ENCODE measurements at places on chromosomes 5 and 9.

- DNase-seq, result no peak
Measured at GRCh38 chr5:125056671-125057485, 310.4 kb upstream of the ZNF608 start.

DNA sequence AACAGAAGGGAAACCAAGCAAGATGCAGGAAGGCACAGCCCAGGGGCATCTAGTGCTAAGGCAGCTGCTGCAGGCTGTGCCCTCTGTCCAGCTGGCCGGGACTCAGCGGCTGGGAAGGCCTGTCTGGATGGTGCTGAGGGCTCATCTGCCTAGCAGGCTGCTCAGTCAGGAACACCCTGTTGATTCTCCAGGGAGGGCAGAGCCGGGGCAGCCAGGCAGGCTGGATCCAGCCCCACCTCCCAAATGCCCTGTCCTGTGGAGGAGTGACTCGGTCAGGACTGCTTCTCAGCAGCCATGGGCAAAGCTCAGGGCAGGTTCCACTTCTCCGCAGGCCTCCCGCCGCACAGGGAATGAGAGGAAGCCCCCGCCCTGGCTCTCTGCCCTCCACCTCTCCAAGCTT, 7.8 kb upstream of the LCN9 start:
- DNase-seq, result no peak

DNA sequence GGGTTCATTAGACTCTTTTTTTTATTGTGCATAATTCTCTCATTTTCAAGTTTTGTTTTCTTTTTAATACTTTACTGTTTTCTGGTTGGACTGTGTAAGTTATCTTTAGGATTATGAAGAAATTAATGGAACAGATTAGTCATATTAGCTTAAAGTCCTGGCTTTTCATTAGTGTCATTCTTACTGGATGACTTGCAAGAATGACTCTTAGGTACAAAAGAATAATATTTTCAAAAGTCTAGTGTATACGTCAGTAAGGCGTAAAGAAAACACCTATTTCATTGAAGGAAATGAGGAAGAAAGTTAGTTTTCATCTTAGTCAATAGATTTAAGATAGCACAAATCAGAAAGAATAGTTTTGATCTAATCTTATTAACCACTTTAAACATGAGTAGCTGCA, 20.4 kb downstream of the UHRF2 start:
- DNase-seq, result no peak

DNA sequence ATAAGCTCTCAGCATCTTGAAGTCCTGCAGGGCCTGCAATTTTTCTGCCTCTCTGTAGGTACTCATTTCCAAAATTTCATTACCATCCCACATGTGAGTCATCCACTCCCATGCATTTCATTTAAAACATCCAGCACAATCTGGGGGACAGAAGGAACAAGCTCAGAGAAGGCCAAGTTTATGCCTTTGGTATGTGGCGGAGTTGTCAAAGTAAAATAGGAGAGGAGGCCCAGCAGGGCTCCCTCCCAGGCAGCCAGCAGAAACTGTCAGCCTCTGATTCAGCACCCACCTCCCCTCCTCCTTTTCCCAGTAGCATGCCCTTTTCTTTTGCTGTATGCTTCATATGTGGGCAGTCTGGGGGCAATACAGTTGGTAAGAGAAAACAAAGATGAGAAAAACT, 126.4 kb upstream of the ZNF366 start:
- DNase-seq, result no peak

DNA sequence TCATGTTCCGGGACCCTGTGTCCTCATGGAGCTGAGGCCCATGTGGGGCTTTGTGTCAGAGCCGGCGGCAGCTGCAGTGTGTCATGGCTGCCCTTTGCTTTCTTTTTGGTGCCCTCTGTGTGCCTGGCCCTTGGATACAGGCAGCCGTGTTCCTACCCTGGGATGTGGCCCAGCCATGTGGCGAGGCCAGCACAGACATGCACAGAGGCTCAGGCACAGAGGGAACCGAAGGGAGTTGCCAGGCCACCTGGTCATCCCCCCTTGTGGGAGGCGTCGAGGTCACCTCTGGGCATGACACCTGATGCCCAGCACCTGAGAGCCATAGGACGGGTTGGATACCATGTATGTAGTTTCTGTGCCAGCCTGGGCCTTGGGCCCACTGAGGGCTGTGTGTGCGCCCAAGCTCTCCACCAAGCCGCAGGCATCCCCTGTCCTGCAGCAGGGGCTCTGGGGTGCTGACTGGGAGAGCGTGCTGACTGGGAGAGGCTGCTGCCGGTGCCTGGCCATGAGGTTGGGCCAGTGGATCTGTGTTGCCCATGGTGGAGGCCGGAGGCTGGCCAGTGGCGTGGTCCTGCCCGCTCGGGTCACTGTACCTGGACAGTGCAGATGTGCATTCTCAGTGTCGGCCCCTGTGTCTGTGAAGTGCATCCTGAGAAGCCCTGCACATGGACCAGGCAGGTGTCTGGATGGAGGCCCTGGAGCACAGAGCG, 4.8 kb downstream of the NKD2 start:
- DNase-seq, result no peak

DNA sequence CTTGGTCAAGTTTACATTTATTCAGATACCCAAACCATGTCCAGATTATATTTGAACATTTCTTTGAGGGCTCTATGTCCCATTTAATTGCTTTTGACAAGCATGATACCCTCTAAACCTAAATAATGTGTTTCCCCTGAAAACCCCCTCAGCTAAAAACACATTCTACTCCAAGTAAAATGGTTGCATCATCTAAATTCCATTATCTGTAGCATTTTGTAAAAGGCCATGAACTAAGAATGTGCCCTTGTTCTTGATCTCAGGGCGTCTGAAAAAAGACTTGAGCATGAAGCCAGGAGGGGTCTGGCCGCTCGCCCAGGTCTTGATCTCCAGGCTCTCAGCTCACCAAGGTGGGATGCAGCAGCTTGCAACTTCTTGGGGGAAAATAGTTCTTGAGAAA, 53.5 kb upstream of the ERCC6L2 start:
- no peak for DNase-seq

DNA sequence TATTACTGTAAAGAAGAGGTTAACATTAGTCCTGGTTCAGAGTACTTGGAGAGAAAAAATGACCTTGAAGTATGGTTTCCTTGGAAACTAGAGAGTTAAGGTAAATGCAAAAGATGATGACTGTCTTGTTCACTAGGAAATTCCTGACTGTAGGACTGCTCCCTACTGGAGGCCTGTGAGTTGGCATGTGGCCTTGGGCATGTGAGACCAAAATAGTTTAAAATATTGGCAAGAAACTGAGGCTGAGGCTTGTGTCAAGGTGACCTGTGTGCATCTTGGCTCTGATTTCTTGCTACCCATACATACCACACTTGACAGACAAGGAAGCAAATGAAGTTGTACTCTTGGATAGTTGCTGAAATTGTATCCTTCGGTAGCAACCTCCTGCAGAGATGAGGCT, 96.5 kb downstream of the TARS1 start:
- no peak for DNase-seq

Measured in stimulated activated CD8-positive, alpha-beta memory T cell treated with anti-CD3 and anti-CD28 coated beads, Interleukin-7, amount 100 ng/mL, for 24 hours (primary cell).